ENCODE measurements at places on chromosomes 5 and 9.

DNA sequence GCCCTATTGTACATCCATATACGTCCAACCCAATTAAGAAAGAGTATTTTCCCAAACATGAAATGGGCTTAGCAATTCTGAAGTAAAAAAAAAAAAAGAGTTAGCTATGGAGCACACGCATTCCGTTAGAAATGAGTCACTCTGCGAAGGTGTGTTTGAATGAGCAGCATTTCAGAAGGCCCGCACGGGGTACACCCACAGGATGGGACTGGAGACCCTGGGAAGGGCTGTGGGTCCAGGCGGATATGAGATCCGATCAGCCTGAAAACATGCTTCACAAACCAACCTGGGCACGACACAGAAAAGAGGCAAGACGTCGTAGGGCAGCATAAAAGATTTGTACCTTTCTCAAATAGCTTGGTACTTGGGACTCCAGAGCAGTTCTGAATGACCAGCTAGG lies 173.9 kb upstream of the KLF9 start:
- no peak for DNase-seq

DNA sequence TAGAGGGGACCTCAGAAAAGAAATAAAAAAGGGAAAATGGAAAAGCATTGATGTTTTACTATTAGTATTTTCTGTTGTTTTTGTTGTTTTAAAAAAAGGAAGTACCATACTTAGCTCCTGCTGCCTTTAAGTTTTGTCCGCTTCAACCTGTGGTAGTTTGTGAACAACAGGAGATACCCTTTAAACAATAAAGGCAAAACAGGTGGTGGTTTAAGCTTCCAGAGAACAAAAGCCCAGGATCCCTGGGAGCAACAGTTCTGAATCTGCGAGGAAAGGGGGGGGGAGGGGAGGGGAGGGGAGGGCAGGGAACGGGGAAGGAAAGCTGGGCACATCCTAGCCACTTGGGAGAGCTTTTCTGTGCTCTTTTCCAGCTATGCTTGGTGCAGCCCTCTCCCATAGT lies 2.1 kb upstream of the PSIP1 start:
- DNase-seq, result no peak

- DNase-seq, result no peak
Observed at GRCh38 chr9:116713271-116713670, 26.2 kb downstream of the TRIM32 start.

DNA sequence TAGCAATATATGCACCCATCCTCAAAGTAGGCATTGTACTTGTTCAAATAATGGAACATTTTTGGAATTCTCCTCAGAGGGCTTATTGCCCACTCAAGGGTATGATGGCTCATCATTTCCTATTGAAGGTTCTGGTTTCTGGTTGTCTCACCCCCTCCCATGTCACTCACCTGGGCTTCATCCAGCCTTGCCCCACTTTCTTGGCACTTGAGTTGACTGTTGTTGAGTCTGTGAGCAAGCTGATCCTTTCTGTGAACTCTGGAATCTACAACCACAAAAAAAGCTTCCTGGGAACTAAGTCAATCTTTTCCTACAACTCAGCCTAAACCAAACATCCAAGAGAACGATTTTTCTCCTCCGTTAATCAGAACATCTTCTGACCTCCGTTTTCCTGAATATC lies 73.9 kb upstream of the ANKH start:
- no peak for DNase-seq

- no peak for DNase-seq
Observed at GRCh38 chr9:90838098-90838497, 36.5 kb downstream of the SYK start.

All from stimulated activated CD8-positive, alpha-beta memory T cell treated with anti-CD3 and anti-CD28 coated beads, Interleukin-15, amount 100 ng/mL, for 4 hours (primary cell).